ENCODE measurements at places on chromosomes 11 and 22.

GRCh38 chr11:72831521-72832300 is 17.5 kb downstream of the ATG16L2 start:
- no peak for DNase-seq

DNA sequence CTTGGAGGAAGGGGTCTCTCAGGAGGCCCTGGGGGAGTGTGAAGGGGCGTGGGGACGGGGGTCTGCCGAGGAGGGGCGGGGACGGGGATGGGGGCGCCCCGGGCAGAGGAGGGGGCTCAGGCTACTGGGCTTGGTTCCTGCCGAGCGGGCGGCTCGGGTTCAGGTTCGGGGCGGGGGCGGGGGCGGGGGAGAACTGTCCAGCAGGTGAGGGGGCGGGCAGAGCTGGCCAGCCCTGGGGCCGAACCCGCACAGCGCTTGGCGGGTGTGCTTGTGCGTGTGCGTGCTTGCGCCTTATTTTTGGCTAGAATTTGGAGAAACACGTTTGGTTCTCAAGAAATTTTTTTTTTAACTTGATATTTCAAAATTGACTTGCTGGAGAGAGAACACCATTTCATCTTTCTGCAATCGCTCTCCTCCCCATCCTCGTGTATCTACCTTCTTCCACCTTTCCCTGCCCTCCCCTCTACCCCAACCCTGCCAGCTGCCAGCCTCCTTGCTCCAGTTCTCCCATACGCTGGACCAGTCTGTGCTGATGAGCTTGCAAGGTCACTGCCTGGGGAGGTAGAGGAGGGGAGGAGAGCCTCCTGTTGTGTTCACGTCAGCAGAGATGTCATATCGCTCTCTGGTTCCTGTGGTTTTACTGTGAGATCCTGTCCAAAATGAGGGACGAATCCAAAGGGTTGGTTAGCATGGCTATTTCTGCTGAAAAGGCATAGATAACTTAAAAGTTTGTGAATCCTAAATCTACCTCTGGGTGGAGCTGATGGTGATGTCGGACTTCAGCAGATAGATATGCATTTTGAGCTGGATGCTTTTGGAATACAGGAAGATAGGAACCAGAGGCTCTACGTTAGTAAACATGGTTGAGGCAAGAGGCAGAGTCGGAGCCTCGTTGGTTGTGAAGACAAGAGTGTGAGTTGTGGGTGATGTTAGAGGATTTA is 668 bp downstream of the MADD start:
- DNase-seq, result no peak

GRCh38 chr11:64419818-64420485 is 61.0 kb downstream of the RPS6KA4 start:
- no peak for DNase-seq

DNA sequence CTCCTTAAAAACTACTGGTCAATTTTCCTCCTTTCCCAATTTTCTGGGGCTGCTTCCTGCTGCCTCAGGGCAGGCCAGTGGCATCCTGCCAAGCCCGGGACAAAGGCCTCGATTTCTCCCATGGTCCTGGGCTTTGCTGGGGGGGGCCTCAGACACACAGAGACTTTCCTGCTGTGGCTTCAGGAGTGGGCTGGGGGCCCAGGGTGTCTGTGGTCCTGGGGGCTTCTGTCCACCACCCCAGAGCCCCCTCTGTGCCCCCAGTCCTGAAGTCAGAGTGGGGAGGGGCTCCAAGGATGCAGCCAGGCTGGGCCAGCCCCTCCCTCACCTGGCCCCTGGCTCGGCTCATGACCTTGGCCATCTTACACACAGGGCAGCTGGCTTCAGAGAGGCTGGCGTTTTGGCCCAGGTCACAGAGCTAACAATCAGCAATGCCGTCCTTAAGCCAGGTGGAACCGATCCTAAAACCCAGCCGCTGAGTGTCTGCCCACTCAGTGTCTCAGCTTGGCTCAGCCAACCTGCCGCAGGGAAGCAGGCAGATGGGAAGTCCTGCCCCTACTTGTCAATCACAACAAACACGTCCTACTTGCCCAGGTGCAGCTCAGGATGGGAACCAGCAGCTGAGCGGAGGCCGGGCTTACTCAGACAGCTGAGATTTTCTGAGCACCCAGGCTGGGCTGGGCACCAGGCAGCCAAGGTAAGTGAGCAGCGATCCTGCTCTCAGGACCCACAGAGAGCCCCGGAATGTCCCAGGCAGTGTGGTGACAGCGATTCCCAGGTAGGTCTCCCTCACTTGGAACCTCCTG is 34.6 kb downstream of the OSBPL5 start:
- DNase-seq, result no peak

- DNase-seq, result no peak
Observed at GRCh38 chr22:24952837-24953383, 394 bp downstream of the KIAA1671 start.

- no peak for DNase-seq
Observed at GRCh38 chr11:120034176-120034875, 103.6 kb downstream of the TRIM29 start.

GRCh38 chr22:36463783-36464184 is 17.7 kb downstream of the TXN2 start:
- no peak for DNase-seq

DNA sequence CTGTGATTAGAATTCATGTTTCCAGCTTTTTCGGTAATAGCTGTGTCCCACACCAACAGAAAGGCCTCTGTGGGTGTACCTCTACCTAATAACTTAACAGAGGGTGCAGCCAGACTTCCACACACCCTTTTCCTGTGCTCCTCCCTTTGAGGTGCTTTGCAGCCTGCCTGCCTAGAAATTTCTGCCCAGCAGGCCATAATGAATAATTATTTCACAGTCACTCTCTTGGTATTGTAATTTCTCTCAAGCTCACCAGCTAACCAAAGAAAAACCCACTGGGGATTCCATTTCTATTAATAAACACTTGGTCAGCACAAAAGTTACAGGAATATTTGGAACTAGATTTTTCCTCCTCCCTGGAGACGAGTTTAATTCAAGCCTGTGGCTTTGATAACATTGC is 13.3 kb downstream of the WT1 start:
- no peak for DNase-seq

DNA sequence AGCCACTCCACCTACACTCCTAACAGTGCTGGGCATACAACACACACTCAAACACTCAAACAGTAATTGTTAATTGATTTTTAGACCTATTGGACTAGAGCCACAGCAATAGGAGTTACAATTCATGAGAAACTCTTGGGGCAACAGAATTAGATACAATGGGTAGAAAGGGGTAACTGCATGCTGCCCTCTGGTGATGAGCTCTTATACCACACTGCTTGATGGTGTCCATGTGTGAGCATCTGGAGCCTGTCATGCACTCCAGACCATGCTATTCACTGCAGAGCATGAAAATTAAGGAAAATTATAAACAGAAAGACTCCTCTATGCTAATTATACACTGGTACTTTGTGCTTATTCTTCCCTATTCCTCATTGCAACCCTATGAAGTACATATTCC is 975.5 kb upstream of the CCDC90B start:
- no peak for DNase-seq

DNA sequence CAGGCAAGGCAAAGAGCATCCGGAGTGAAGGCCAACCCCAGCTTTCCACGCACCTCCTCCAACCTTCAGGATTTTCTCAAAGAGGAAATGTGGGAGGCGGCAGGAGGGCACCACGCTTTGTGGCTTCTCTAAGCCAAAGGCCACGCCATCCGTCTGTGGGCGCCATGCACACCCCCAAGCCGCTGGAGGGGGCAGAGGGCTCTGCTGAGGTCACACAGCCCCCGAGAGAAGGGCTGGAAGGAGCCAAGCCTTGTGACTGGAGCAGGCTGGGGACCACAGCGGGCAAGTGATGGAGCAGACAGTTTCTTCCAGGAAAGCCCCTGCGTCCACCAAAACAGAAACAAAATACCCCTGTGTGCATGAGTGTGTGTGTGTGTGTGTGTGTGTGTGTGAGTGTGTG is 527.4 kb downstream of the BRD1 start:
- DNase-seq, result no peak

- DNase-seq, result no peak
Observed at GRCh38 chr11:59000003-59000402, 60.7 kb downstream of the GLYATL1 start.
